ENCODE measurements at places on chromosomes 5 and 9.

- no peak for DNase-seq
Observed at GRCh38 chr5:112811023-112811422, 50.1 kb upstream of the SRP19 start.

- DNase-seq = no peak
Observed at GRCh38 chr9:68493958-68494577, 46.6 kb downstream of the TMEM252 start.

GRCh38 chr5:115459855-115460341, 84.7 kb downstream of the FEM1C start:
- no peak for DNase-seq

DNA sequence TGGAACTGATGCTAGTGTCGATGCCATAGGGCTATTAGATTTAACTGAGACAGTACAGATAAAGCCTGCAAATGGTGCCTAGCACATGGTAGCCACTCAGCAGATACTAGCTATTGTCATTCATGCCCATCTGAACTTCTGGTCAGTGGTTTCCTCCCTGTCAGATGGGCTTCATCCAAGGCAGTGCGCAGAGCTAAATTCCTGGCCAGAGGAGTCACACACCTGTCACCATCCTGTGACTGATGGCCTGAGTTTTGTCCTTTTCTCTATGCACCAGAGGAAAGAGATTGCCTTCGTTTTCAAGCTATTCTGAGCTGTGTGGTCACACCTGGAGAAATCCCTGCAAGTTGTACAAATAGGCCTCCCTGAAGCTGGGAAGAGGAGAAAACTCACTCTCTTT, 34.7 kb downstream of the MSX2 start:
- DNase-seq = no peak

- no peak for DNase-seq
Observed at GRCh38 chr5:143011585-143011984, 241.4 kb downstream of the ARHGAP26 start.
